ENCODE measurements at places on chromosomes 1 and 21.

- no peak for DNase-seq
These were observed 79.6 kb downstream of the SLC45A1 start for GRCh38 chr1:8397511-8397910.

DNA sequence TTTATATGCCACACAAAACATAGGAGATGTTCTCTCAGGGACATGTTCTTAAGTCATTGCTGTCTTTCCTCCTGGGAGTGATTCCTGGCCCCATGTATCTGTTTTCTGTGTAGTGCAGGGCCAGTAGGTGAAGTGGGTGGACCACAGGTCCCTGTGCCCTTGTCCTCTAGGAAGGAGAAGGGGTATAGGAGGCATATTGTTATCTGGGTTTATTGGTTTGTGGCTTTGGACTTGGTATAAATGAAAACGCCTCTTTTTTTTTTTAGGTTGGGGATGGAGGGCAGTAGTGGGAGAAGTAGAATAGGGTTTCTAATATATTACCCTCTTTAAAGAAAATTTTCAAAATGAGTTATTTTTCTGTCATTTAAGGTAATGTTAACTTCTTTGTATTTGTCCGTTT lies 29.4 kb downstream of the DYRK1A start:
- no peak for DNase-seq

- DNase-seq: no peak
These were observed 75.0 kb upstream of the PKN2 start for GRCh38 chr1:88609051-88609450.

DNA sequence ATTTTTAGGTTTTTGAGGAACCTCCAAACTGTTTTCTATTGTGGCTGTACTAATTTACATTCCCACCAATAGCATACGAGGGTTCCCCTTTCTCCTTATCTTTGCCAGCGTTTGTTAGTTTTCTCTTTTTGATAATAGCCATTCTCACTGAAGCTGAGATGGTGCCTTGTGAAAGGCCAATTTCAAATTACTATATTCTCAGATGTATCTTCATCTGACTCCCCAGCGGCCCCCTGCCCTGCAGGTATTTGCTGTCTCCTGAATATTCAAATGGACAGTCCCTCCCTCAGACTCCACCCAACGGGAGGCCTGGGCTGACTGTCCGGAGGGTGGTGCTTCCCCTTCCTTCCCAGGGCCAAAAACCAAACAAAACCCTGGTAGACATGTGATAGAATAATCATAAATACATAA lies 33.5 kb upstream of the TARBP1 start:
- DNase-seq: no peak

DNA sequence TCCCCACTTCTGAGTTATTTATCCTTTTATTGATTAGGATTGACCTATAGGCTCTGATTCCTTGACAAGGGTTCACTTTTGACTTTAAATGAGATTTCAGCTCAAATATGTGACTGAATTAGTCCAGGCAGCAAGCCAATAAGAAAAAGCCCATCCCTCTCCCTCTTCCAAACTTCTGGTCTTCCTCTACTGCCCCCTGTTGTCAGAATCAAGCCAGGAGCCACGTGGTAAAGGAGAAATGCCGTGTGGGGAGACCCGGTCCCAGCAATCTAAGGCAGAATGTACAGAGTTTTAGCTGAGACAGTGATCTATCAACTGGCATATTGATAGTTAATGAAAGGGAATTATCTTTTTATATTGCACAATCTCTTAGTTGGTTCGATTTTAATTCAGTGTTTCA lies 5.2 kb downstream of the ADAMTS5 start:
- DNase-seq: no peak

DNA sequence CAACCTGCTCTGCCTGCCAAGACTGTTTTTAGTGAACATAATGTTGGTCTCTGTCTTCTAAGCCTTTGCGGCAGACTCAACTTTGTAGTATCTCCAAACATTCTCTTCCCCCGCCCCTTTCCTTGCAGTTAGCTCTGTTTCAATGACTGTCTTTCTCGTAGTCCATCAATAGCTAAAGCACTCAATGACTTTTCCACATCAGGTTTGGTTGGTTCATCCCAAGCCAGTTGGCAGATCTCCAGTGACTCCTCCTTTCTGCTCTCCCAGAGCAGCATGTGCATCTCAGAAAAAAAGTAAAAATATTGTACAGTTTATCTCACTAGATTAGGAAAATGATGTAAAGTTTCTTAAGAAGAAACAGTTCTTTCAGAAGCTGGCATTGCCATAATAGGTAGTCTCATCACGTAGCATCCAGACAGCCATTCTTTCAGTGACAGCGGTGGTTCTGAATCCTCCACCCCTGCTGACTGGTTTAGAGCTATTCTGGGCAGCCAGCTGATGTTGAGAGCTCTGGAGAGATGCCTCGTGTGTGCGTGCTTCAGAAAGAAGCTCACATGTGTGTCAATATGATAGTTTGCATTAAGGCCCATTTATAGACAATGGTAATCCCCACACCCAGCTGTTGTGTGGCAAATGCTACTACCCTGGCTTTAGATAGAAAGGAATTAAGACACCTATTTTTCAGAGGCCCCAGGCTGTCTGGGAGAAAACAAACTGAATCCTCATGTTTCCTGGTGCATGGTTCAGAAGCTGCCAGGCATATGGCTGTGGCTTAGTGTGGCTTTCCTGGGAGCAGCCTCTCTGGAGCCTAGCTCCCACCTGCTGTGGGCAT lies 53.2 kb downstream of the CNN3 start:
- no peak for DNase-seq

DNA sequence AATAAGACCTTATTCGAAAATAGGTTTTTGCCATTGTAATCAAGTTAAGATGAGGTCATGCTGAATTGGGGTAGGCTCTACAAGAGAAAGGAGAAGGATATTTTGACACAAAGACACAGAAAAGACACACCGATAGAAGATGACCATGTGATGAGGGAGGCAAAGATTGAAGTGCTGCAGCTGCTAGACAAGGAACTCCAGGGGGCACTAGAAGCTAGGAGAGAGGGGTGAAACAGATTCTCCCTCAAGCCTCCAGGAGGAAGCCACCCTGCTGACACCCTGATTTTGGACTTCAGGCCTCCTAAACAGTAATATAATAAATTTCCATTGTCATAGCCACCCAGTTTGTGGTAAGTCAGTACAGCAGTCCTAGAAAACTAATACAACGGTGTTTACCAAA lies 506.8 kb upstream of the CAMK1G start:
- no peak for DNase-seq

GRCh38 chr21:32349333-32349944 lies 43.4 kb downstream of the URB1 start:
- DNase-seq: no peak

GRCh38 chr1:105416261-105416660 lies 1640.2 kb upstream of the PRMT6 start:
- DNase-seq: no peak

DNA sequence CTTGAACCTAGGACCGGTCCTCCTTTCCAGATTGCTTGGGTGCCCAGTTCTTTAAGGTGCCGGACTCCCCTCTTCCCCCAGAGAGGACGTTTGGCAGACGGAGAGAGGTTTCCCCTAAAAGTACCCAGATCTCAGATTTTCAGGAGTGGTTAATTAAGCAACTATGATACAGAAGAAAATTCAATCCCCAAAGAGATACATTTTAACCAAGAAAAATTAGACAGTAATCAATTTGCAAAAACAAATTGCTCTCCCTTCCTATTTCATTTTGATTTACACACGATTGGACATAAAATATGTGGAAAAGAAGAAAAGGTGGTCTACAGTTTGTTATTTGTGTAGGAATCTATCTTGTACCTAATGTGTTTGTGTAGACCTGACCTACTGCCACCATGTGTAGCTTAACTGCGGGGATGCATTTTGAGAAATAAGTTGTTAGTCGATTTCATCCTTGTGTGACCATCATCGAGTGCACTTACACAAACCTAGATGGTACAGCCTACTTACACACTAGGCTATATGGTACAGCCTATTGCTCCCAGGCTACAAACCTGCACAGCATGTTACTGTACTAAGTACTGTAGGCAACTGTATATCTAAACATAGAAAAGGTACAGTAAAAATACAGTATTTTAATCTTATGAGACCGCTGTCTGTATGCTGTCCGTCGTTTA lies 755 bp downstream of the RPAP2 start:
- no peak for DNase-seq

DNA sequence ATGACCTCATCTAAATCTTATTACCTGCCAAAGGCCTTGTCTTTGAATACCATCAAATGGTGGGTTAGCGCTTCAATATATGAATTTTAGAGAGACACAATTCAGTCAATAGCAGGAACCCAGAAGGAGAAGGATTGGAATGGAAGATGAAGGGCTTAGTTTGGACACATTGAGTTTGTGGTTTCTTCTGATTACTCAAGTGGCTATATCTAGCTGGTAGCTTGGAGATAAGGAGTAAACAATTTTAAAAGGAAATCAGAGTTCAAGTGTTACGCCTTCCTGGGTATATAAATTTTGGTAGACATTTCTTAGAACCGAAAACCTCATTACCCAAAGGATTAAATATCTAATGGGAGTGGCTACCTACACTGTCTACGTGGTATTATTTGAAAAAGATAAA lies 80.2 kb downstream of the RGS2 start:
- no peak for DNase-seq

DNA sequence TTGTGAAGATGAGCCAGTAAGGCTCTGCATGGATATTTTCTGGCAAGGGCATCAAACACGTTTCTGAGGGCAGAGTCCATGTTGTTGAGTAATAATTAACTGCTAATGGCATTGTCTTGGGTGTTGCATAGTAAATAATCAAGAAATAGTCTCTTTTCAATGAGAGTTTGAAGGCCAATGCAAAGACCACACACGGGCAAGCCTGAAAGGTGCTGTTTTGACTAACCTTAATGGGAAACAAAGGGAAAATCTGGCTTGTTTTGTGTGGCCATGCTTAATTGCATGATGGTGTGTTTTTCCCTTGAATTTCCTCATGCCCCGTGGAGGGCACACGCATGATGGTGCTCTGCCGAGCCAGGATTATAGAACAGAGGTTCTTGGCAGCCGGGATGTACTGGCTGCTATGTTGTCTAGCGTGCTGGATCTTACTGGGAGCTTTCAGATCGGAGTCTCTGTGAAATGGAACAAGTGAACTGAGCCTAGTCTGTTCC lies 127.6 kb downstream of the NOS1AP start:
- no peak for DNase-seq

GRCh38 chr1:109218516-109218915 lies 4.8 kb downstream of the SARS1 start:
- no peak for DNase-seq

- DNase-seq: no peak
These were observed 106.1 kb upstream of the CHODL start for GRCh38 chr21:18138507-18138906.

DNA sequence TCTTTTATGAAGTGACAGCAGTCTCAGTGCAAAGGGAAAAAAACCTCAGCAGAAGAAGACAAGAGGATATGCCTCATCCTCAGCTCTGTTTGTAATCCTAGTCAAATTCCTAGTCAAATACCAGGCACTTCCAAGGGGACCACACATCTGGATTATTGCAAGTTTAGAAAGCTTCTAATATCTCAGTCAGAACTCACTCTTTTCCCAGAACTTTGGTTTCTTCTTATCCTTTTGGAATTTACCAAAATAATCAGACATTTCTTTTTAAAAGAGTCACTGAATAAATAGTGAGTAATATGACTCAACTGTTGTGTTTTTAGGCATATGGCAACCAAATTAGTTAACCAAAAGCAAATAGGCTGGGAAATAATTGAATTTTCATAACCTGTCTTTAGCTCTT lies 47.8 kb downstream of the PRRX1 start:
- DNase-seq: no peak

DNA sequence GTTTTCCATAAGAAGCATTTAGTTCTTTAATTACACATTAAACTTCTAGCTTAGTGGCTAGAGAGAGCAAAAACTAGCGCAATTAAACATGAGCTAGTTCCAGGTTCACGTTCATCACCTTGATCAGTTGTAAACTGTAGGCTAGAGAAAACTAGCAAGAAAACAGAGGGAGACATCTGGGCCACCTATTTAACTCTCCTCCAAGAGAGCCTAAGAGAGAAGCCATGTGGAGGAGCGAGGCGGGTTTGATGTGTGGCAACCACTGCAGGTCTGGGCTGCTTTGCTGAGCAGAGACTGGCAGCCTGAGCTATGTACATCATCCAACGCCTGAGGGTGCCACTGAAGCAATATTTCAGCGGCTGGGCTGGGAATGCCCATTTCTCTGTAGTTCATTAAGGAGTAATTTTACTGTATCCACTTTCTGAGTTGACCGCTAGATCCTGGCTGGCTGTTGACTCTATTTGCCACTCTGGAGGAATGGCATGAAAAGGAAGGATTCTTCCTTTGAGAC lies 252.9 kb downstream of the DYRK1A start:
- DNase-seq: no peak

DNA sequence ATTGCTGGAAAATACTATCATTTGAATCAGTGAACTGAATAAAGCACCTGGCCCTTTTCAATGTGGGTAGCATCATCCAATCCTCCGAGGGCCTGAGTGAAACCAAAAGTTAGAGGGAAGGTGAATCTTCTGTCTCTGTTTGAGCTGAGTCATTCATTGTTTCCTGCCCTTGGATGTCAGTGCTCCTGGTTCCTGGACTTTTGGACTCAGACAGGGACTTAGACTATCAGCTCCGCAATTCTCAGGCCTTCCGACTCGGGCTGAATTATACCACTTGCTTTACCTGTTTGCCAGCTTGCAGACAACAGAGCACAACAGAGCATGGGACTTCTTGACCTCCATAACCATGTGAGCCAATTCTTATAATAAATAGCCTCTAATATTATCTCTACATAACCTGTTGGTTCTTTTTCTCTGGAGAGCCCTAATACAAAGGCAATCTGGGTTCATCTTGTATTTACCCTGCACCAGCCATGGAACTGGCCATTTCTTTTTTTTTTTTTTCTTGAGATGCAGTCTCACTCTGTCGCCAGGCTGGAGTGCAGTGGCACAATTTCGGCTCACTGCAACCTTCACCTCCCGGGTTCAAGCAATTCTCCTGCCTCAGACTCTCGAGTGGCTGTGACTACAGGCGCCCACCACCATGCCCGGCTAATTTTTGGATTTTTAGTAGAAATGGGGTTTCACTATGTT lies 19.2 kb upstream of the VASH2 start:
- no peak for DNase-seq

GRCh38 chr1:242824435-242824834 lies 299.9 kb upstream of the PLD5 start:
- no peak for DNase-seq

DNA sequence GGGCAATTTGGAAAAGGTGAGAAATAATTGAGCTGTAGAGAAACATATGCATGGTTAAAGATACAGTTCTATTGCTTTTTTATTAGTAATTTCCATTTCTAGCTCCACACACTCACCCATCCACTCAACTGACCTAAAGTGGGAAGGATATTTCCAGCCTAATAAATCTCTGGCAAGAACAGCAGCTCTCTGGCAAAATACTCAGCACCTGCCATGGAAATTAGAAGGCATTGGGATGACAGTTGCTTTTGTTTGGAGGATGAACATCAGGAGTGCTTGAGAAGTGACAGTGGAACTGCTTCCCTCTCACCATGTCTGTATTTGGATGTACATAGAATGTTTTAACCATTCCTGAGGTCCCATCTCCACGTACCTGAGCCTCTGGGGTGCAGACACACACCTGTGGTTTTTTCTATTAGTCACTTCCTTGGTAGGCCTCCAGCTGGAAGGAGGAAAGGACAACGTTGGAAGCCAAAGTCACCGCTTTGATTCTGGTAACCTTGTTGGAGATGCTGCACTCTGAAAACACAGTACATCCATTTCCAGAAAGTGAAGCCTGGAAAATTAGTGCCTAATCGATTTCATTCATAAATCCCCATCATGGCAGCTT lies 62.3 kb upstream of the RUNX1 start:
- DNase-seq: no peak

GRCh38 chr21:46414965-46415275 lies 43.8 kb upstream of the DIP2A start:
- DNase-seq: no peak
